Neural progenitor cell (in vitro differentiated cells): ENCODE measurements at places on chromosomes 2 and 18.

DNA sequence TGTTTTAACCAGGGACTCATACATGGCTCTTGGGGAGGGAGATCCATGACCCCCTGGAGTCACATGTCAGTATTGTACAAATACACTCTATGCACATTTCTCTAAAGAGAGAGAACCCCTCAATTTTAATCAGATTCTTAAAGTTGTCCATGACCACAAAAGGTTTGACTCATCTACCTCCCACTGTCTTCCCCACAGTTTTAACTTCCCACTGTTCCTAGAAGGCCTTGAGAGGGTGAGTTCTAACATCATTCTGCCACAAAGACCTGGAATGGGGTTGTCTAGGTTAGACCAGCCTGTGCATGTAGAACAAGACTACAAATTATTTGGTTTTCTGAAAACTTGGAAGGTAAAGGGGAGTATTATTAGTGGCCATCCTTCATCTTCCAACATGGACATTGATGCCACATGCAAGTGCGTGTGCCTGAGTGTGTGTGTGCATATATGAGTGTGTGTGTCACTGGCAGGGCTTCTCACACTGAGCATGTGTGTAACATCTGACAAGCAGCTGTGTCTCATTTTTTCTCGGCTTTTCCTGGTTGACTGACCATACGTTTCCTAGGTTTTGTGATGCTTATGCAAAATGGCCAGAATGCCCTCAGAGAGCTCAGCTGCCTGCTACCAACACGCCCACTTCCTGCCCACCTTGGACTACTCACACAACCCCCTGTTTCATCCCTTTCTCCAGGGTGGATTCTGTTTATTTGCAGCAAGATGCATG is 94.6 kb upstream of the LGALSL start:
- no peak for DNase-seq

DNA sequence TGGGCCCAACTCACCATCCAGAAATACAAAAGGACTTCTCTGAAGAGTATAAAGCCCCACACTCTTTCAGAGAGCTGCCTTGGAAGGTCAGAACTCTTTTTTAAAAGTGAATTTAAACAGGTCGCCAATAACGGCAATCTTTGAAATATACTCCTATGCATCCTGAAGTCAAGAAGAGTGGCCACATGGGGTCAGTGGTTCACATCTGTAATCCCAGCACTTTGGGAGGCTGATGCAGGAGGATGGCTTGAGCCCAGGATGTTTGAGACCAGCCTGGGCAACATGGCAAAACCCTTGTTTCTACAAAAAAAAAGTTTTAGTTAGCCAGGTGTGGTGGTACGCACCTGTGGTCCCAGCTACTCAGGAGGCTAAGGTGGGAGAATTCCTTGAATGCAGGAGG is 68.1 kb upstream of the FZD7 start:
- DNase-seq, result no peak

DNA sequence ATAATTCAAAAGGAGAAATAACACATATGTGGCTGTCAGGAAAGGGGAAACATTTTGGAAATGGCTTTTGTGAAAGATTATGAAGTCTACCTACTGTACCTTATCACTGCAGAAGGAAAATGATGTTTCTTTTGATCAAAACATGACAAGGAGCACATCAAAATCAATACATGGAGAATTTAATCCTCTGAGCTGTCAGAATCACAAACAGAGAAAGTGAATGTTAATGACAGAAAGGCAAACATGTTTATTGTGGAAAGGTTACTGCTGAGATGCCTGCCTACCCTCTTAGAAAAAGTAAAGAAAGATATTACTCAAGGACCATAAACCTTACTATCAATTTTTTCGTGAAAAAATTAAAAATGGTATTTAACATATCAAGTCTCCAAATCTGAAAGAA is 794.5 kb upstream of the GYPC start:
- no peak for DNase-seq

- DNase-seq, result no peak
Observed at GRCh38 chr2:20430035-20430434, 16.8 kb upstream of the RHOB start.

GRCh38 chr2:225019105-225019504 is 23.2 kb downstream of the DOCK10 start:
- DNase-seq, result no peak

- DNase-seq, result no peak
Observed at GRCh38 chr18:46677611-46678010, 20.6 kb upstream of the LOXHD1 start.

- DNase-seq, result no peak
Observed at GRCh38 chr2:30260941-30261340, 29.6 kb downstream of the LBH start.

DNA sequence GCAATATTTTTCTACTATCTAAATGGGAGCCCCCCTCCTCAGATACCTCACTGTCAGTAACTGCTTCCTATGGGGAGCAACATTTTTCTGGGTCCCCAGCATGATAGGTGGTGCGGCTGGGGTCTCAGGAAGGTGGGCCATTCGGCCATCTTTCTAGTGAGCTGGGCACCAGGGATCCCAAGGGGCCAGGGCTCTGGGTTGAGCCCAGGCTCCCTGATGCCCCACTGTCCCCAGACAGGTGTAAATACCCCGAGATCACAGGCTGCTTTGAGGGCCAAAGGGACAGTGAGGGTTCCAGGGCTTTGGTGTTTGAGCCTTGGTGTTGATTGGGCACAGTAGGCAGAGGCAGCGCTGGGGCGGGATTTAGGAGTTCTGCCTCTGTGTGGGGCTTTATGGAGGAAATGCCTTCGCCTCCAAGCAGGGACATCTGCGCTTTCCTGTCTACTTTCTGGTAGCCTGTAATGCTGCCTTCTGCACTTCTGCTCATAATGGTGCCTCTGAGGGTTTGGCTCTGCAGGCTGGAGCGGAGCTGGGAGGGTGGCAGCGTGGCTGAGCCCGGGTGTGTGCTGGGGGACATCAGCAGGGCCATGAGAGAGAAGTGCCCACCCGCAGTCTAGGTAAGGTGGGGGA is 5.3 kb downstream of the ITM2C start:
- no peak for DNase-seq

DNA sequence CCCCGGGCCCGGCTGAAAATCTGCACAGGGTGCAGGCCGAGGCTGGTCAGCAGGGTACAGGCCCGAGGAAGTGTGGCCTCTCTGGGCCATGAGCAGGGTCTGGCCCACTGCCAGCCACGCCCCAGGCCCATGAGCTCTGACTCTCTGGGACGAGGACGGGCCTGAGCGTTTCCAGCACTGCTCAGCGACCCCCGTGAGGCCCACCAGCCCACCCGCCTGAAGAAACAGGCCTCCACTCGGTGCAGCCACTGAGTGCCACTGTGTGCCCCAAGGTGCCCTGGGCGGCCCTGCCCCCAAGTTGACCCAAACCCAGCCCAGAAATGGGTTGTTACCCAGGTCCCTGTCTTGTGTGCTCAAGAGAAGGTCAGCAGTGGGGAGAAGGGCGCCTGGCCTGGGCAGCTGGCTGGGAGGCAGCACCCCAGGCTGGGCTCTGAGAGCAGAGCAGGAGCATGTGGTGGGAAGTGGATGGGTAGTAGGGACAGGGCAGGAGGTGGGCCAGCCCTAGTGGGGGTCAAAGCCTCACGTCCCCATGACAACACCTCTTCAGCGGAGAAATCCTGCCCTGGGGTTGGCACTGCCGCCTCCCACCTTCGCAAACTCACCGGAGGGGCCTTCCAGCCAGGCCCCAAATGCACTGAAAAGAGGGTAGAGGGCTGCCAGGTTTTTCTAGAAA is 2.1 kb upstream of the SNED1 start:
- DNase-seq, result no peak

- no peak for DNase-seq
Observed at GRCh38 chr2:239236808-239237205, 164.0 kb downstream of the HDAC4 start.

DNA sequence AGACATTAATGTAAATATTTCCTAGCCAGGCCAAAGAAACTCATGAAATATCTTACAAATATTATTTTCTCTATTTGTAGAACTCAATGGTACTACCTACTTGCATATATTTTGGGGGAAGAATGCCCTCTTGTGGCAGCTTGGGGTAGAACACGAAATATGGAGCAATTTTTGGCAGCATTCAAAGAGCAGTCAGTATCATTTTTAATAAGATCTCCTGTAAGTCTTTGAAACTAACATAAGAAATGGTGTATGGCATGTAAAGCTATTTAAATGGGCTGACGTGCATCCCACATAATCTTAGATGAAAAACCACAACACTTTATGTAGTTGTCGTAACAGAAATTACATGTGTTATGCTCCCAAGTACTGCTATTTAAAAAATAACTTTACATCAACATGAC is 62.3 kb upstream of the CCDC195 start:
- peak; percentile 26 for DNase-seq

DNA sequence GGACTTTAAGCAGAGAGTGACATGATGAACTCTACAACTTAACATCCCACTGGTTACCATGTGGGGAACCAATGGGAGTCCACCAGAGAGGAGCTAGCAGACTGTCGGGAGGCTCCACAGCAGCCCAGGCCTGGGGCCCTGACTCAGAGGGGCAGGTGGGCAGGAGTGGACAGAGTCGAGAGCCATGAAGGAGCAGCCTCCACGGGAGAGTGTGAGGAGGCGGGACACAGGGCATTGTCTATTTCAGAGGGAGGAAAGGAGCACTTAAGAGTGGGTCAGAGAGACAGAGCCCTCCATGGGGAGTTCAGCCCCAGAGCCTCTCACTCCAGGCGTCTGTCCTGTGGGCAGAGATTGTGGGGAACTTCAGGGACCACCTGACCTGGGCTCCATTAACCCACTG is 118.7 kb downstream of the CYP26B1 start:
- DNase-seq, result no peak

DNA sequence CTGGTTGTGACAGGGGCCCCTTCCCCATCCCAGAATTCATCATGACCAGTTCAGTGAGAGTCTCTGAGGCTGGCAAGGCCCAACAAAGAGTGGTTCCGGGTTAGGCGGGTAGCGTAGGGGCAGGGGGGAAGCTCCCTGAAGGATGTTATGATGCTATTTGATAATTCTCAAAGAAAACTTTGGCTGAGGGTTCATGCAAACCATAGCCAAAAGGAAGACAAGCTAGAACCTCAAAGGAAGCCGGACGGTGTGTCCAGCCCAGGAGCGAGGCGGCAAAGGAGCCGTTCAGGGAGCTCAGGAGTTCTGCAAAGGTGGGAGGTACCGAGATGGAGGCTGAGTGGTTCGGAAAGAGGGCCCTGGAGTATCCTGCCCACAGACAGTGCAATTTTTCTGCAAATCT is 226.8 kb upstream of the RAB6C start:
- DNase-seq, result no peak

GRCh38 chr2:57703407-57703806 is 343.2 kb upstream of the VRK2 start:
- DNase-seq, result no peak

DNA sequence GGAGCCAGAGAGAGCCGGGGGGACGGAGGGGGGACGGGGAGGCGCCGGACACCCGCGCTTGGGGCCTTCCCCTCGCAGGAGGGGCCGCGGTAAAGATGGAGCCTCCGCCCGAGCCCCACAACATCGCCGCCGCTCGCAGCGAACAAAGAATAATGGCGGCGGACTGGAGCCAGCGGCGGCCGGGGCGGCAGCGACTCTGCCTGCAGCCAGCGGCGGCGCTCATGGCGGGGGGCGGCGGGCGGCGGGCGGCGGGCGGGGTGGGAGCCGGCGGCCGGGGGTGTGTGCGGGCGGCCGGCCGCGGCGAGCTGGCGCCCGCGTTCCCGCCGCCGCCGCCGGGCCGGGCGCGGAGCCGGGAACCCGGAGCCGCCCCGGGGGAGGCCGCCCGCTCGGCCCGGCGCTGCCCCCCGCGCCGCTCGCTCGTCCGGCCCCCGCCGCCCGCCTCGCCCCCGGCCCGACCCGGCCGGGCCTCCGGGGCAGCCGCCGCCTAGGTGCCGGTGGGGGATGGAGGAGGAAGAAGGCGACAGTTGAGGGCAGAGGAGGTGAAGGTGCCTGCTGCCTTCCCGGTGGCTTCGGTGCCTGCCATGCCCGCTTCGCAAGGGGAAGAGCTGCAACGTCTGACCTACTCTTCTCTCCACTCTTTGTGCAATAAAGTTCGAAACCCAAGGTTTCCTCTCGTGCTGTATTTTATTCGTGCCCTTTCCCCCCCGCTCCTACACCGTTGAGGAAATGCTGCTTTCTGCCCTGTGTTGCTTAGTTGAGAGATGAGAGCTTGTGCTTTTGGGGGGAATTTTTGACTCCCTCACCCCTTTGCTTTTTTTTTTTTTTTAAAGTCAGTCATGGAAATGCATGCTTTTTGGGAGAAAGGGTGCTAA is 634 bp downstream of the CREB1 start:
- DNase-seq, result peak; percentile 86

DNA sequence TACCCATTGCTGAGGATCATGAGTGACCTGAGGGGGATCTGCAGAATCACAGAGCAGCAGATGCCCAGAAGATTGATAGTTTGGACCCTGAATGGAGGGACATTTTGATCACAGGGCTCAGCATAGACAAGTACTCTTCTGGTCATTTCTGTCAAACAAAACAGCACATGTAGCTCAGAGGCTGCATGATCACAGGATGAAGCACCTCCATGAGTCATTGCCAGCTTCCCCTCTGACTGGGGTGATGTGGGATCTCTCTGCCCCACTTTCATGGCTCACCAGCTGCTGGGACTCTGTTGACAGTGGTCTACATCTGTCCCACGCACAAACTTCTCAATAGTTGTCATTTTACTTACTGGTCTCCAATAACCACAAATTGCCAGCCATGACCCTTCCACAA is 264.1 kb downstream of the RPIA start:
- DNase-seq, result no peak

GRCh38 chr2:74887445-74887951 is 53.6 kb downstream of the HK2 start:
- DNase-seq, result no peak

- peak; percentile 89 for DNase-seq
Observed at GRCh38 chr18:6022845-6023244, 127.5 kb upstream of the TMEM200C start.

- DNase-seq, result no peak
Observed at GRCh38 chr2:227436436-227437174, 35.4 kb upstream of the AGFG1 start.

- DNase-seq, result peak; percentile 49
Observed at GRCh38 chr2:160324161-160324800, 124.2 kb upstream of the ITGB6 start.

- DNase-seq, result no peak
Observed at GRCh38 chr2:196225213-196225612, 53.8 kb upstream of the STK17B start.

- DNase-seq, result no peak
Observed at GRCh38 chr2:109218087-109218791, 89.2 kb downstream of the SH3RF3 start.

- no peak for DNase-seq
Observed at GRCh38 chr2:217691920-217692666, 310.7 kb downstream of the TNS1 start.

GRCh38 chr2:161159456-161160225 is 587 bp upstream of the TANK start:
- no peak for DNase-seq

GRCh38 chr18:24362757-24363156 is 34.9 kb downstream of the OSBPL1A start:
- no peak for DNase-seq

DNA sequence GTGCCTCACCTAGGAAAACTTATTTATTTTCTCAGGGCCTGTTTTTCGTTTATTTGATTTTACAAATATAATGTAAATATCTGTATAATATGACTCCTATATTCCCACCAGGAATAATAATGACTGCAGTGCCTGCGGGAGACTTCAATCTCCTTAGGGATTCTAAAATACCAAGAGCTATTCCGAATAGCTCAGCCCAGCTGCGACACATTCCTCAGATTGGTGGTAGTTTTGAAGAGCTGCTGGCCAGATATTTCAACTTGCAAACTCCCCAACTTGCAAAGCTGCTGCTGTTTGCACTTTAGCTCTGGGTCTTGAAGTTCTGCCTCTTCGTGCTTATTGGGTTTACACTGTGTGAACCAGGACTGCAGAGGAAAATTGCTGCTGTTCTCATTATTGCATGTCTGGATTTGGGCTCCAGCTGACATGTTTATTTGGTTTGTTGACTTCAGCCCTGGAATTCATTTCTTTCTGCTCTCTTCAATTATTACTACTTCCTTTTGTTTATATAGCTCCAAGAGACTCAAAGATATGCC is 480.2 kb upstream of the CHST9 start:
- peak; percentile 58 for DNase-seq
